ENCODE measurements at places on chromosomes 6 and 20.

- no peak for DNase-seq
Measured at GRCh38 chr20:41357424-41358163, 9.0 kb downstream of the EMILIN3 start.

DNA sequence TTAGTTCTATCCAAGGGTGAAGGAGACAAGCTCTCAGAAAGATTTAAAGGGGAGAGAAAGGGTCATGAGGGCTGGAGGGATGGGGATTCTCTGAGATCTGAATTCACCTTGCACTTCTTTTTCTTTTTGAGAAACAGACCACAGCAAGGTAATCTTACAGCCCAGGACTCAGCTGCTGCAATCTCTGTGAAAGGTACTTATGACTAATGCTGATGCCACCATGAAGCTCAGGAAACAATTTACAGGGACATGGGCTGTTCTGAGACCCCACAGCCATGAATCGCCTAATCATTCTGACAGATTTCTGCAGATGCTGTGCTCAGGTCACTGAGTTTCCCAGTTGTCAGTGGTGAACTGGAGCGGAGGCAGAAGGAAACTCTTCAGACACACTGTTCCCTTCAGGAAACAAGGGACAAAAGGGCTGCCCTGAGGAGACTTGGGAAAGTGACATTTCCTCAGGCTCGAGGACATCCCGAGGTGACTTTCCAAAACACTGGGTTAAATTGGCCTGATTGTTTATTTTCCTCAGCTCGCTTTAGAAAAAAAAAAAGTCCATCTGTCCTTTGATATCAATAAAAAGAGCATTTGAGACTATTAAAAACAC is 103.8 kb upstream of the PLCB4 start:
- DNase-seq, result no peak

- DNase-seq, result no peak
Measured at GRCh38 chr20:56249244-56249955, 868 bp downstream of the MC3R start.

DNA sequence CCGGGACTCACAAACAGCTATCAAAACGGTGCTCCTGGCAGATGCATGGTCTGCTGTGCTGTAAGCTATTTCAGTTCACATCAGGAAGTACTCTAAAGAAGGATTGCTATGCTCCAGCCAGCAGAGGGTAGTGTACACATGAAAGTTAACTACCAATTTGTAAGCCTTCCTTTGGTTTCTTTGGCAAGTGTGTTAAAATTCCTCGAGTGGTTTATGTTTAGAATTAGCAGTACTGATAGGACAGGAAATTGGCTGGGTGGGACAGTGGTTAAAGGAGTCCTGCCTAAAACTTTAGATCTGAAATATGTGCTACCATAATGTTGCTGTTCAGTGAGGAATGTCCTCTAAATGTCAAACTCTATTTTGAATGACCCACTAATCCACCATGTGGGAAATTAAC is 47.4 kb downstream of the TRMT11 start:
- no peak for DNase-seq

DNA sequence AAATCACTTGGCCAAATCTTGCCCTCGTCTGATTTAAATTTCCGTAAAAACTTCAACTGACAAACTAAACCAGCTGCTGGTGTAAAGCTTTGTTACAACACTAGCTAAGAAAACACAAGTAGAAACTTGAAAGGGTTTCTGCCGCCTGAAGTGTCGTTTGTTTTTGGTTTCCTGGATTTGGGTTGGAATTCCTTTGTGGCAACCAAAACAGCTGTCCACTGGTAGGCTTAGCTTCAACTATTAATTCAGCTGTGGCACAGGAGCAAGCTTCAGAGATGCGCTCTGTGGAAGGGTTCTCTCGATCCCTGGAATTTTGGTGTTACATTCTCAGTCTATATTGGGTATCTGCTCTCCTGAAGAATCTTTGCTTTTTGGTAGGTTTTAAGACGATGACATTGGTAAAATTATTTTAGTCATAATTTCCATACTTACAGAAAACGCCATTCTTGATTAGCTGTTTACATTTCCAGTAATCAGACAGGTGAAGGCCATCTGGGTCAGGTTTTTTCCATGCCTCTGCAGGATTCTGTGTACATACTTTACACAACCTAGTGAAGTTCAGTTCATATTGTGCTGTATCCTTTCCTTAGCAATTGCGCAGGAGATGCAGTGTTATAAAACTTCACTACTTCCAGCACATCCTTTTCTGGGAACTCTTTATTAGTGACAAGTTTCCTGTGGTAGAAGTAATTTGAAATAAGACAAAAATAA is 29.9 kb upstream of the SAMD3 start:
- DNase-seq, result no peak

DNA sequence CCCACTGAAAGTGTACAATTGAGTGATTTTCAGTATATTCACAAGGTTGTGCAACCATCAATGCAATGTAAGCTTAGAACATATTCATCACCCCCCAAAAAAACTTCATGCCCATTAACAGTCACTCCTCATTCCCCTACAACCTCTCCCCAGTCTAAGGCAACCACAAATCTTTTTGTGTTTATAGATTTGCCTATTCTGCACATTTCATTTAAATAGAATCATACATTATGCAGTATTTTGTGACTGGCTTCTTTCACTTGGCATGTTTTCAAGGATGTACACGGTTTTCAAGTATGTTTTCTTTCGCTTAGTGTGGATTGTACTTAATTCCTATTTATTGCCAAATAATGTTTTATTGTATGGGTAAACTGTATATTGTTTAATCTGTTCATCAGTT is 329.3 kb upstream of the RNF24 start:
- no peak for DNase-seq

GRCh38 chr6:37702314-37702713 is 4.6 kb upstream of the MDGA1 start:
- DNase-seq, result no peak

GRCh38 chr6:11179419-11180202 is 52.9 kb downstream of the NEDD9 start:
- no peak for DNase-seq

DNA sequence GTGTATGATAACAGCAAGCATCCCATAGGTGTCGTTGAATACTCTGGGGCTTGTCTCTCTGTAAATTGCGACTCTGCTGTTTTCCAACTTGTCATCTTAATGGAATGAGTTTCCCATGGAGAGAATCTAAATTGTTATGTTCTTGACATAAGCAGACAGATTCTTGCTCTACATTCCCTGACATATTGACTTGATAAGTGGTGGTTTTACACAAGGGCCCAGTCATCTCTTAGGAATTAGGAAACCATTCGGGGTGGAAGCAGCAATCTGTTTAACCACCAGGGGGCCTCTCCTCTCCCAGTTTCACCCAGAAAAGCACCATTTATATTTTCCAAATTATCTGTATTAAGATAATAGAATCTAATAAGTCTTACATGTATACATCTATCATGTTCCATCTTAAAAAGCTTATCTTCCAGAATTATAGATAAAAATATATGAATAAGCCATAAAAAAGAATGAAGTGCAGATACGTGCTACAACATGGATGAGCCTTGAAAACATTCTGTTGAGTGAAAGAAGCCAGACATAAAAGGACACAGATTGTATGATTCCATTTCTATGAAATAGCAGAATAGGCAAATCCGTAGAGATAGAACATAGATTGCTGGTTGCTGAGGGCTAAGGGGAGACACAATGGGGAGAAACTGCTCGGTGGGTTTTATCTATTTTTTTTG is 23.1 kb upstream of the MROH8 start:
- DNase-seq, result no peak

- no peak for DNase-seq
Measured at GRCh38 chr6:169014211-169015197, 239.1 kb downstream of the THBS2 start.

GRCh38 chr6:158369241-158369640 is 57.0 kb downstream of the TULP4 start:
- DNase-seq, result no peak

GRCh38 chr6:98014442-98015201 is 731.6 kb upstream of the MMS22L start:
- no peak for DNase-seq

- no peak for DNase-seq
Measured at GRCh38 chr6:106913676-106914280, 60.8 kb downstream of the CD24 start.

DNA sequence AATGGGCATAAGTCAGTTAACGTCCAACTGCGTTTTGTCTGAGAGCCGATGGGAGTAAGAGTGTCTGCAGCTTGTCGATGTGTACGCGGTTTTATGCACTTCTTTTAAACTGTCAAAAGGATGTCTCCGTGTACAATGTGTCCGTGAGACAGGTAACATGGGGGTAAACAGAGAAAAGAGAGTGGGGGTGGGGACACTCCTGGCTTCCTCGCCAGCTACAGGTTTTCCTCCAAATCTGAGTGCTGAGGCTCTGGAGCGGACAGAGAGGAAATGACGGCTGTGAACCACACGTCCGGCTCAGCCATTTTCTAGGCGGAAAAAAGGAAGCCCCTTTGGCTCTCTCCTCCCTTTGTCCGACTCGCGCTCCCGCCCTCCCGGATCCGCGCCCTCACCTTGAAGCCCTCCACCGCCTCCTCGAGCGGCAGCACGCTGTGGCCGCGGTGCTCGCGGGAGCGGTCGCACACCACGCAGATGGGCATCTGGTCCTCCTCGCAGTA is 916 bp downstream of the TRIM27 start:
- no peak for DNase-seq
